RPMI8226 (cell line): ENCODE measurements at places on chromosomes 3 and 15.

- DNase-seq: no peak
Measured at GRCh38 chr3:135136361-135137100, 341.5 kb downstream of the EPHB1 start.

DNA sequence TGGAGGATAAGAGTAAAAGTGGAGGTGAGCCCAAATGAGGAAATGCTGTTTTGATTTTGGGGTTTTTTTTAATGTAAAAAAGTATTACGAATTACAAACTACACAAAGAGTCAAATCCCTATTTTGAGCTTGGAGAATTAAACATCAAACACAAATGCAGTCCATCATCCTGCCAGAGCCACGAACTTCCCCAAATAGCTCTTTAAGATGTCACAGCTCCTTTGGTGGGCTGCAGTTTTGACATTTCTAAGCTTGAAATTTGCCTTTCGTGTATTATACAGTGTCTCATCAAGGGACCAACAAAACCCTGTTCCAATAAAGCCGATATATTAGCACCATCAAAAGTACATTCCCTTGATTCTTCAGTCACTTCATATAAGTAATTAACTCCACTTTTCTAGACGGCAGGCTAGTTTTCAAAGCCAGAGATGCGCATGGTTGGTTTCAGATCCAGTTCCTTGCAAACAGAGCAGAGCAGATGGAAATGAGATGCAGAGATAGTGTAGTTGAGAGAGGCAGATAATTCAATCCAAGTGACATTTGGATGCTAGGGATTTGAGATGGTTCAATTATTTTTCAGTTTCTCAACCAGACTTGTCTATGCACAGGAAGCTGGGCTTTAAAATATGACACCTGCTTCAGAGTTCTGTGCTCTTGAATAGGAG is 580.9 kb downstream of the EDEM1 start:
- no peak for DNase-seq

DNA sequence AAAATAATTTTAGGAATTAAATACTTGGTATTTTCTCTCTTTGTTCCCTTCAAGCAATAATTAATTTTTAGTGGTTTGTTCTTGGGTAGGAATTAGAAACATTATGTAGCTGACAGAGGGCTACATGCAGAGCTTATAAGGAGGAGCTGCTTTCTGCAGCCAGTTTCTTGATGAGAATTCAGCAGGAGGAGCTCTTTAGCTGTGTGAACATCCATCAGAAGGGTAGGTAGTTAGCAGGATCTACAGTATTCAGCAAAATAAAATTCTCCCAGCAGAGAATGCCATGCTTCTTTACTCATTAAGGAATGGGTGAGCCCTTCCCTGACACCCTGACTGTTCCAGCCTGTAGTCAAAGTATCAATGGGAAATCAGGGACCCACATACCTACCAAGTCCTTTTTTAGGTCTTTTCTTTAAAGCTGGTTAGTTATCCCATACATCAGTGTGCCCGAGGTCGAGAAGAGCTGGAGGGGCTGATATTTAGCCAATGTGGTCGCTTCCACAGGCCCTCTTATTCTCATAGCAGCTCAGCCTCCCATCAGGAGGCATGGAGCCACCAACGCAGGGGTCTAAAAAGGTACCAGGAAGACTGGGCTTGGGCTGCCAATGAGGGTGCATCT is 54.0 kb downstream of the KCNAB1 start:
- no peak for DNase-seq

DNA sequence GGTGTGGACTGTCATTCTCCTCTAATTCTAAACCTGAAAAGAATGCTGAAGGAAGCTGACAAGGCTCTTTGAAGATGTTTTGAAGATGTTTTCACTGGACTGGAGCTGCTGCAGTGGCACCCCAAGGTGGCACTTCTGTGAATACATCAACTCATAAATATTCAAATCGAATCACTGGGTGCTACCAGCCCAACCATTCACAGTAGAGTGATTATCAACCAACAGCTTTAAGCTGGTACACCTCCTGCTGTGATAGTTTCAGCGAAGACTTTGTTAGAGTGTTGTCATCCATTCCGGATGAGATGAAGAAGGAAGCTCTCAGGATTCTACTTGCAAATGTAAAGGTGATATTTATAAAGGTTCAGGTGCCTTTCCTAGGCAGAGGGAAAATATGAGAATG is 106.6 kb downstream of the LSAMP start:
- DNase-seq: no peak

GRCh38 chr3:66470956-66471686 is 29.7 kb downstream of the LRIG1 start:
- no peak for DNase-seq

DNA sequence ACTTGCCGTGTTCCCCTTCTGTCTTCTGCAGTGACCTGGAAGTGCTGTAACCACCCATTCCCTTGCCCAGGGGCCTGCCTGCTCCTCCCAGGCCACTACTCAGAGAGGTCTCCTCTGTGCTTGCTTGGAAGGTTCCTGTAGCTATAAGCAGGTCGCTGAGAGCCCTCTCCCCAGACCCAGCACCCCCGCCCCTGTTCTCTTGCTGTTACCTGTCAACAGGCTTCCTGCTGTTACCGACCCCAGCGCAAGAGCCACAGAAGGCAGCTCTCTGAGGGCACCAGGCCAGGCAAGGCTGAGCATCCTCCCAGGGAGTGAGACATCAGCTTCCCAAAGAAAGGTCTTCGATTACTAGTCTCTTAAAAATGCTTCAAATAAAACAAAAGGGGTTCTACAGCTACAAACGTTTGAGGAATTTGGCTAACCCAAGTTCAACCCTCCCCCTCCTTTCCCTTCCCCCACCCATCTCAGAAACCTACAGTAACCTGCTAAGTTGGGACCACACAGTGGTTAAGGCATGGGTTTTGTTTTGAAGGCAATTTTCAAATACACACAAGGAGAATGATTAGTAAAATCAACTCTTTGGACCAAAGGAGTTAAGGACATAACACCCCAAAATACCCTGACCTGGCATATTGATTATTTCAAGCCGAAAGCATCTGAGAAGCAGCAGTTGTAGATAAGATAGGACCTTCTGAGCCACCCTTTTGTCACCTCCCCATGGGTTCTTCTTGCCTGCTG is 74.9 kb upstream of the MFGE8 start:
- DNase-seq: no peak
